ENCODE measurements at places on chromosomes 12 and 14. TPM values are rescaled to one million over a fixed set of nuclear protein-coding genes. Genes with fewer than 3 reads are reported as not detected.

Gene ITGB7
- total RNA-seq, result not detected

Gene GNB3
- 0.39 TPM for total RNA-seq

Gene TAS2R42
- total RNA-seq, result not detected

Gene PLEKHD1
- total RNA-seq, result not detected

Gene NANOG
- total RNA-seq, result not detected

Gene C1S
- 137 TPM for total RNA-seq

Gene AICDA
- total RNA-seq, result not detected

Gene CLEC7A
- under 0.01 TPM for total RNA-seq

Gene SALL2
- total RNA-seq, result 8.5 TPM

Gene SRGAP1
- 9.8 TPM for total RNA-seq

Gene LHX5
- not detected for total RNA-seq

Gene OAS2
- total RNA-seq, result not detected

Gene CACNA2D4
- 1.8 TPM for total RNA-seq

Gene CSRP2
- total RNA-seq, result 43.1 TPM

Gene CCDC177
- under 0.01 TPM for total RNA-seq

Gene GLI1
- 2.7 TPM for total RNA-seq

Gene NDUFB1
- total RNA-seq, result 318 TPM

Gene IL22
- not detected for total RNA-seq

Gene SLC35F4
- not detected for total RNA-seq

Gene RBMS2
- 26.5 TPM for total RNA-seq

Gene C14orf132
- 22.0 TPM for total RNA-seq

Gene FOXN4
- total RNA-seq, result not detected

Gene KLRC4
- not detected for total RNA-seq

Gene C12orf42
- not detected for total RNA-seq

Gene CARMIL3
- total RNA-seq, result 0.64 TPM

Gene APOLD1
- 2.8 TPM for total RNA-seq

Gene BDKRB2
- 49.1 TPM for total RNA-seq

Gene TBC1D30
- total RNA-seq, result 0.39 TPM

All from epithelial cell of alveolus of lung (primary cell).